ENCODE measurements at places on chromosomes 2 and 18.

- DNase-seq: peak; percentile 90
Measured at GRCh38 chr2:223465793-223466192, 136.4 kb downstream of the SCG2 start.

- peak; percentile 76 for DNase-seq
Measured at GRCh38 chr2:161414042-161415033, 1.8 kb upstream of the TBR1 start.

DNA sequence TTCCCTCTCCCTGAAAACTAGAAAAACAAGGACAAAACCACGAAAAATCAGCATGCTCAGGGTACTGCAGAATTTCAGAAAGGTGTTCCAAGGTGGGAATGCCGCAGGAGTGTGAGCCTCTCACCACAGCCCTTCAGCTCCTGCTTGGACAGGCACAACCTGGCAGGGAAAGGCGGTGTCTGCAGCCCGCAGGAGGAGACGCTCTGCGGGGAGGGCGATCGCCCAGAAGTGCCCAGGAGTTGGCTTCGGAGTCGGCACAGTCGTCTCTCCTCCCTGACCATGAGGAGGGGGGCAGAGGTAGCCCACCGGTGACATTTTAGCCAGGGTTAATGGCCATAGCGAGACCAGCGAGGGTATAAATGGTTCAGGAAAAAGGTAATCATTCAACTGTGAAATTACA lies 57.2 kb downstream of the TMEM18 start:
- DNase-seq: no peak

DNA sequence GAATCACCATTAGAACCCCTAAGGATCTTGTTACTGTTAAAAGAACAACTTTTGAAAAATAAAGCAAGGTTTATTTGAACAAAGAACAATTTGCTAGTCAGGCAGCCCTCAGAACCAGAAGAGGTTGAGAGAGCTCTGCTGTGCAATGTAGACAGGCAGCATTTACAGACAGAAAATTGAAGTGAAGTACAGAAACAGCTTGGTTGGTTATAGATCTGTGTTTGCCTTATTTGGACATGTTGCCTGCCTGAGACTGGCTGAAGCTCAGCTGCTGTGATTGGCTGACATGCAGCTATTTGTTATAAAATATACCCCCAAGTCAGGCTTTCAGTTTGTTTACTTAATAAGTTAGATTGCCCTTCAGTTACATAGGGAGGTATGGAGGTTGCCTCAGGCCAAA lies 12.5 kb downstream of the MSTN start:
- DNase-seq: peak; percentile 41

GRCh38 chr2:195769975-195770374 lies 112.9 kb downstream of the SLC39A10 start:
- no peak for DNase-seq

GRCh38 chr2:119004602-119005001 lies 62.6 kb downstream of the MARCO start:
- no peak for DNase-seq

DNA sequence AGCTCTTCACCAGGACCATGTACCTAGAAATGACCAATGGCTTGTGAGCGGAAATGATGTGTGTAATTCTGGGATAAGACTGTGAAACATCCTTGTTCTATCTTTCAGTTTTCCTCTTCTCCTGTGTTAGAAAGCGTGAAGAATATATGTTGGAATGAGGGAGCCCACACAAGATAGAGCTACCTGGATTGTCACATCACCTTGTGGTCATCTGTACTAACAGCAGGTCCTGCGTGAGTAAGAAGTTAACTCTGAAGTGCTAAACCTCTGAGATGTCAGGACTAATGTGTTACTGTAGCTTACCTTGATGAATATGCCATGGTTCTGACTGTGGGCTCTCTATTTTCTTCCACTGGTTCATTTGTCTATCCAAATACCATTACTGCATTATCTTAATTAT lies 75.6 kb downstream of the FASTKD2 start:
- DNase-seq: no peak

- DNase-seq: no peak
Measured at GRCh38 chr18:47809420-47809819, 121.0 kb downstream of the SMAD2 start.

- DNase-seq: no peak
Measured at GRCh38 chr2:75162259-75162658, 37.1 kb downstream of the TACR1 start.
